EH (cell line): ENCODE measurements at places on chromosomes 2 and 18.

- peak; percentile 73 for DNase-seq
These were observed 301.3 kb downstream of the ZNF407 start for GRCh38 chr18:74898965-74899364.

GRCh38 chr2:362924-363323, 75.0 kb upstream of the ALKAL2 start:
- DNase-seq = no peak

- no peak for DNase-seq
These were observed 245.0 kb upstream of the RAB6C start for GRCh38 chr2:129734343-129735034.

GRCh38 chr18:11905613-11906012, 2.5 kb downstream of the MPPE1 start:
- DNase-seq = no peak

DNA sequence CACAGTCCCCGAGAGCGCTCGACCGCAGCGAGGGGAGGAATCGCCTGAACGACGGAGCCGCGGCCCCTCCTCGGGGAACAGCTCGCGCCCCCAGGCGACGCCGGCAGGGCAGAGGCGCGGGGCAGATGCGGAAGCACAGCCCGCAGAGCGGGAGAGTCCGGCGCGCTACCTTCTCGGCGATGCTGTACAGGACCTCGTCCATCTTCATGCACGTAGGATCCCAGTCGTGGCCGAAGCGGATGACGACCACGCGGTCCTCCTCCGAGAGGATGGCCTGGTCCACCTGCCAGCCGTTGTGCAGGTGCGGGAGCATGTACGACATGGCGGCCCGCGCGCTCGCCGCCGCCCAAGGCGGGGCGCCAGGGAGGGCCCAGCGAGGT, 302 bp downstream of the TXNL4A start:
- DNase-seq = peak; percentile 52

- no peak for DNase-seq
These were observed 86.7 kb downstream of the IRS1 start for GRCh38 chr2:226712941-226713340.

- DNase-seq = peak; percentile 89
These were observed 121.2 kb downstream of the ZNF521 start for GRCh38 chr18:25230658-25231326.

- no peak for DNase-seq
These were observed 283.6 kb downstream of the DYSF start for GRCh38 chr2:71736986-71737385.

DNA sequence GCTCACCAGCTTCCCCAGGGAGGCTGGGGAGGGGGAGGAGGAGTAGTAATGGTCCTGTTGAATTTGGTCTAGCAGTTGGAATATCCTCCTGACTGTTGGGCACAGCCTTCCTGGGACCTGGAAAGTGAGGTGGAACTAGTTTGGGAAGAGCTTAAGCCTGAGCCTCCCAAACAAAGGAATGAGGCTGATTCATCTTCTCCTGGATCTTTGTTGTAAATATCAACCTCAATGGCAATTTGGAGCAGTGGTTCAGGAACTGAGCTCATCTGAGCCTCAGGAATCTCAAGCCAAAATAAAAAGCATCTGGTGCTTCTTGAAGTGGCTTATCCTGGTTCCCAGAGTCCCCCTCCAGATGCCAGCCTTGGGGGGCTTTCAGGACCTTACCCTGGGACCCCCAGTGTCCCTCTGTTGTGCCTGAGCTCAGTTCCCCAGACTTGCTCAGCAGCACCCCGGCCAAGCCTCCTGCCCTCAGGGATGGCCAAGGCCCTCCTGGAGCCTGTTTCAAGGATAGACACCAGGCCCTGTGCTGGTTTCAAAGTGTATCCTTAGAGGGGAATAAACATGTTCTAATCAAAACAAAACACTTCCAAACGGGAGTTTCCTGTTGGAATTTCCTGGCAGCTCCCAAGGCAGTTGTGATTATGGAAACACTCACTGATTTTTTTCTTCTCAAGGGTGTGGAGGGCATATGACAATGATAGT, 112.6 kb downstream of the DDX1 start:
- DNase-seq = no peak

GRCh38 chr2:109006971-109007370, 18.0 kb upstream of the EDAR start:
- no peak for DNase-seq

- DNase-seq = no peak
These were observed 20.5 kb downstream of the SLC39A6 start for GRCh38 chr18:36108601-36109000.

DNA sequence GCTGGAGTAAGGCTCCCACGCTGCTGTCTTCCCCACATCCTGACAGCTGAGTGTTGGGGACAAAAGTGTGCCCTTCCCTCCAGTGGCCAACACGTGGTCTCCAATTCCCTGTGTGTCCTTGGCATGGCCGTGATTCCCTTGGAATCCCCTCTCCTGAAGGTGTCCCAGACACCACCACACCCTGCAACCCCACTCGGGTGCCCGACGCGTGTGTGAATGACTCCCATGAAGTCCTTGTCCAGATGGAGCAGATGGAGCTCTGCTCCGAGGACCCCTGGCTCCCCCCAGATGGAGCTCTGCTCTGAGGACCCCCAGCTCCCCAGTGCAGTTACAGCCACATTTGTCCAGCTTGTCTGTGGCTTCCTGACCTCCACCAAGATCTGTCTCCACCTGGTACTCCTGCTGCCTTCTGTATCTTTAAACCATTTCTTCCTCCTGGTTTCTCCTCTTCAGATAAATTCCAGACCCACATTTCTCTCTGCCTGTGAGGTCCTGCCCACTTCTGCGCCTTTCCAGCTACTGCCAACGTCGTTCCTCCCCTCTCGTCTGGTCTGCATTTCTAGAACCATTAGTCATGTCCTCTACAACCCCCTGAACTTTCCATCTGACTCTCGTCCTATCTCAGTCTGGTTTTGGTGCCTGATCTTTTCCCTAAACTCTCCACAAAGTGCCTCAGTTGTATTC, 86.8 kb upstream of the PXDN start:
- peak; percentile 80 for DNase-seq

GRCh38 chr18:12656605-12656937, 1.3 kb downstream of the SPIRE1 start:
- peak; percentile 43 for DNase-seq

GRCh38 chr2:43227830-43228281, 1.4 kb upstream of the ZFP36L2 start:
- peak; percentile 69 for DNase-seq

GRCh38 chr18:62177271-62177670, 9.6 kb downstream of the PIGN start:
- no peak for DNase-seq

DNA sequence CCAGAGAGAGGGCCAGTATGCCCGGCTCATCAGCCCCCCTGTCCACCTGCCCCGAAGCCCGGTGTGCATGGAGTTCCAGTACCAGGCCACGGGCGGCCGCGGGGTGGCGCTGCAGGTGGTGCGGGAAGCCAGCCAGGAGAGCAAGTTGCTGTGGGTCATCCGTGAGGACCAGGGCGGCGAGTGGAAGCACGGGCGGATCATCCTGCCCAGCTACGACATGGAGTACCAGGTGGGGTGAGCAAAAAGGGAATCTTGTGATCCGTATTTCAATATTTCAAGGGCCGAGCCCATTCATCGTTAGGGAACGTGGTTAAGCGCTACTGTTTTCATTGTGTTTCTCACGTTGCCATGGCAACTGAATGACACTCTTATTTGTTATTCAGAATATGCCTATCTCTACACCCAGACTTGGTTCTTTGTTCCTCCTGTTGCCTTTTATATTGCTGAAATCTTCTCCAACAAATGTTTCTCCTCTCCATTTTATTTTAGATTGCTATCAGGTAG, 81.5 kb downstream of the NRP2 start:
- peak; percentile 90 for DNase-seq

GRCh38 chr2:234430871-234431270, 66.0 kb downstream of the ARL4C start:
- no peak for DNase-seq

- no peak for DNase-seq
These were observed 21.1 kb upstream of the NFATC1 start for GRCh38 chr18:79374408-79375171.

GRCh38 chr2:152434395-152435182, 99.6 kb downstream of the FMNL2 start:
- no peak for DNase-seq

DNA sequence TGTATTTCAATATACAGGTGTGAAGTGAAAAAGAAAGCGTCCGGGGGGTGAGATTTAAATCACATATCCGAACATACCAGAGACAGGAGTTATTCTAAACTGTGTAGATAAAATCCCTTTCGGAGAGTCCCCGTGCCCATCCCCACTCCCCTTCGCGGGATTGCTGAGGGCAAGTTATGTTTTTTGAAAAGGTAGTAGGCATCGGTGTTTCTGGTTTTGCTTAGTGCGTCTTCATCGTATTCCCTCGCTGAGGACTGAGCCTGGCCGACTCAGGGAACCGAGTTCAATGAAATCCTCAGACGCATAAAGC, 583.4 kb downstream of the ZEB2 start:
- no peak for DNase-seq
